ENCODE measurements at places on chromosomes 5 and 9.

- DNase-seq = no peak
These were observed 7.0 kb downstream of the TPM2 start for GRCh38 chr9:35682520-35683315.

DNA sequence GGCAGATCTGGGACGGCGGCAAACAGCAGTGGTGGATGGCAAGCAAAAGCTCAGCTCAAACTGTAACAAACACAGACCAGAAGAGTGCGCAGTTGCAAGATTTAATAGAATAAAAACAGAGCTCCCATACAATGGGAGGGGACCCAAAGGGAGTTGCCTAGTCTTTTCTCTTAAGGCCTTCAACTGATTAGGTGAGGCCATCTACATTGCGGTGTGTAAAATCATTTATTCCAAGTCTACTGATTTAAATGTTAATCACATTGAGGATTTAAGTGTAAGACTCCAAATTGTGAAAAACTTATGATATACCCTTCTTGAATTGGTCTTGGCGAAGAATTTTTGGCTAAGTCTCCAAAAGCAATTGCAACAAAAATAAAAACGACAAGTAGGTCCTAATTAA lies 21.6 kb upstream of the C1QTNF3 start:
- no peak for DNase-seq

DNA sequence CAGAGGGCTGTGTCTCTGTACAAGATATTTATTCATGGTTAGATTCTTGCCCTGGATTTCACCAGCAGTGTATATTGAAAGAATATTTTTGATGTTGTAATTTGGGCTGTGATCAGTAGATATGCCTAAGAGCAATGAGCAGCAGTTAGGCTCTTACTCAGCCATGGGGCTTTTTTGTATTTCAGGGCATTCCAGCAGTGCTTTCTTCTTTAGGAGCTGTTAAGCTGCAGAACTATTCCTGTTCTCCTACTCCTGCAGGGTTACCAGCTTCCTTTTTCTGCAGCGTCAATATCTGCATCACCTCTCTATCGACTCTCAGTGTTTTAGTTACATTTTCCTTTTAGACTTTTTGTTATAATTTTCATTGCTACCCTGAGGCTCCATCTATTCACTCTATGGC lies 206.2 kb downstream of the SLCO4C1 start:
- DNase-seq = no peak

GRCh38 chr5:32859211-32859641 lies 148.1 kb downstream of the NPR3 start:
- no peak for DNase-seq

Data from SW480 (cell line).